ENCODE measurements at places on chromosomes 11 and 22.

DNA sequence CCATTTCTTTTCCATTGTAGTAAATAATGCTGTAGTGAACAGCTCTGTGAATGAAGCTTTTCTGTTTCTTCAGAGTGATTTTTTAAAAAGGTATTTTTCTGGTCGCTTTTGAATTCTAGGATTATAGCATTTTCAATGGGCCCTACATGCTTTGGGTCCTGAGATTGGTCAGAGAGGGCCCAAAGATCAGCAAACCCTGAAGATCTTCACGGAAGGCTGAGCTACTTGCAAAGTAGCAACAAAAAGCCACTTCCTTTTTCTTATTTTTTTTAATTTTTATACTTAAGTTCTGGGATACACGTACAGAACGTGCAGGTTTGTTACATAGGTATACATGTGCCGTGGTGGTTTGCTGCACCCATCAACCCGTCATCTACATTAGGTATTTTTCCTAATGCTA, 200.5 kb downstream of the FAT3 start:
- DNase-seq, result no peak

GRCh38 chr22:36536717-36537116, 7.8 kb upstream of the EIF3D start:
- no peak for DNase-seq

- no peak for DNase-seq
These were observed 24.1 kb downstream of the SIK3 start for GRCh38 chr11:117074119-117074518.

- DNase-seq, result peak; percentile 22
These were observed 103.9 kb downstream of the DBX1 start for GRCh38 chr11:20056109-20056949.

DNA sequence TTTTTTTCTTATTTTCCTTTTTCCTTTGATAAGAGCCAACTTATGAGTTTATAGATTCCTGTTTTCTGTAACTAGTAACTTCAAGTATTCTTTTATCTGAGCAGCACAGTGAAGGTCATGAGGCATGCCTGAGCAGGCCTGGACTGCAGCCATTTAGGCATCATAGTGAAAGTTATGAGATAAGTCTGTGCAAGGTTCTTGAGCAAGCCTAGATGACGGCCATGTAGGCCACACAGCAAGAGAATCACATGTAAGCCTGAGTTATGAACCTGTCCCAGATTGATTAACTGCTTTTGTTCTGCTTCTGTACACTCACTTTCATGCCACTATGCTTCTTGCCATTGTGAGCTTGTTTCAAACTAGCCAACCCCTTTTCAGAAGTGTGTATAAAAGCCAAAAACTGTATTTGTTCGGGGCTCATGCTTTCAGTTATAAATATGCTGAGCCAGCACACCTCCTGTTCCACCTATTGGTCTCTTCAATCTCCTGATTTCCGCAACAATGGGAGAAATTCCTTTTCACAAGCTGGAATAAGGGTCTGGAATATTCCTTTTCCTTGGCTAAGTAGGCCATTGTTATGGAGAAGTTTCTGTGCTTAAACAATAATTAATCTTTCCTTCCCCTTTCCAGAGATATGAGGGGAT, 745.7 kb downstream of the FAM181B start:
- no peak for DNase-seq

GRCh38 chr11:104096900-104097299, 60.5 kb downstream of the DDI1 start:
- DNase-seq, result no peak

DNA sequence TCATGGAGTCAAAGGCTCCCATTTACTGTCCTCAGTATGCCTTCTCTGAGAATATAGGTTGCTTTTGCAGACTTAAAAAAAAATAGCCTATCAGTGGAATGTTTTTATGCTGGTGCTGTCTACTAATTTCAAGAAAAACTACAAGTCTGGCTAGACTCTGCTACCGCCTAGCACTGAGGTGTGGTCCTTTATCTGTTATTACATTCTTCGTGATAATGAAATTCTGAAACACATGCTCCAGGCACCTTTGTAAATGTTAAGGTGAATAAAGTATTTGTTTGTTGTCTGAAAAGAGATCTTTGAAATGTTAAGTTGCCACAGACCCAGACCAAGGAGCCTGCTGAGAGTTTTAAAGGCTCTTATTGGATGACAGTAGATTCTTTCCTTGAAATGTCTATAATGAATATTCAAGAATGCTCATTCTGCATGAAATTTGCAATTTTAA, 95.3 kb downstream of the DBX1 start:
- no peak for DNase-seq

DNA sequence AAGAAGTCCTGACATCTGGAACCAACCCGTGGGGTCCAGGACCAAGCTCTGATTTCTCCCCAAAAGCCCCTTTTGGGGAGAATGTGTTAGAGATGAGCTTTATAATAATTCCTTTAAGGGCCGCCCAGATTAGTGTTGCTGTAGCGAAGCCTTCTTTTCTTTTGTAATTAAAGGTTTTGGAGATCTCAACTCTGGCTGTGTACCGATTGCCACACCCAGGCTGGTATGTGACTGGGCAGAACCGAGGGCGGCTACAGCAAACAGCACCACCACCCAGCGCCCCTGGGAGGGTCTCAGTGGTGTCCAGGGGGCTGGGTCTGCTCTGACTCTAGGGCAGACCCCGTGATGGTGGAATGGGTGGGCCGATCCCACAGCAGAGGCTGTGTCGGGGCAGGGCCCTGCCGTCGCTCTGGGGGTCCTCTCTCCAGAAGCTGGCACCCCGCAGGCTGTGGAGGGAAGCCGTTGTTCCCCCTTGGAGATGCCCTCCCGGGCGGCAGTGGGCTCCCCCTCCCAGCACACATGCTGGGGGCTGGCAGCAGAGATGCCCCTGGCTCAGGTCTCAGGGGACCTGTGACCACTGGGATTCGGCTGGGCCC, 31.0 kb downstream of the TPCN2 start:
- DNase-seq, result no peak

GRCh38 chr11:83072350-83073242, 899 bp upstream of the RAB30 start:
- DNase-seq, result peak; percentile 29

DNA sequence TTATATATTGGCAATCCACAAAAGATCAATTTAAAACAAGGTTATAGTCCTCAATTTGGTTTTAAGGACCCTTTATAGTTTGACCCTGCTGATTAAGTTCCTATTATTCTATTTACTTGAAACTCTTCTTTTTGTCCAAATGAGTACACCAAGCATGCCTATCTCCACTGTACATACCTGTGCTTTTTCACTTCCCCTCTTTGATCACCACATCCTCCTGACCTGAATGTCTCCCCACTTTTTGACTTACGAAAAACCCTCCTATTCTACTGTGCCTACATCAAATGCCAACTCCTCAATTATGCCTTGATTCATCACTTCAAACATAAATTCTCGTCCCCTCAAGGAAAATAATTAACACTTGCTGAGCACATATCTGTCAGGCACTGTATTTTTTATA, 113.5 kb downstream of the SOX6 start:
- DNase-seq, result no peak
